AG10803 (cell line): ENCODE measurements at places on chromosomes 3 and 15.
A peak's percentile ranks its signal among the peaks of the same experiment; 100 is the strongest.

GRCh38 chr15:85839643-85840042 is 44.9 kb upstream of the KLHL25 start:
- no peak for DNase-seq

- DNase-seq = no peak
Observed at GRCh38 chr15:82158811-82159210, 103.7 kb downstream of the EFL1 start.

DNA sequence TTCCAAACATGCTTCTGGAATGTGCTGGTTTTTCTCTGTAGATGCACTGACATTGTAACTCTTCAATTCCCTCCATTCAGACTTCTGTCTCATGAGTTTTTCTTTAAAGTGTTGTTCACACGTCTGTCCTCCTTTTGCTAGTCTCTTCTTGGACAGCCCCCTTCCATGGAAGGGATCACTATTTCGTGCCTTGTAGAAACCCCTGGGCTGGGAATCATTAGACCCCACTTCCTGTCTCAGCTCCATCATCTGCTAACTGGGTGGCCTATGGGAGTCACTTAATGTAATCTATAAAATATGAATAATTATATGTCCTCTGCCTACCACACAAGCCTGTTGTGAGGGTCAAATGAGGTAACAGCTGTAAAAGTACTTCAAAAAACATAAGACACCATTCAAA is 110.6 kb downstream of the THSD4 start:
- no peak for DNase-seq

DNA sequence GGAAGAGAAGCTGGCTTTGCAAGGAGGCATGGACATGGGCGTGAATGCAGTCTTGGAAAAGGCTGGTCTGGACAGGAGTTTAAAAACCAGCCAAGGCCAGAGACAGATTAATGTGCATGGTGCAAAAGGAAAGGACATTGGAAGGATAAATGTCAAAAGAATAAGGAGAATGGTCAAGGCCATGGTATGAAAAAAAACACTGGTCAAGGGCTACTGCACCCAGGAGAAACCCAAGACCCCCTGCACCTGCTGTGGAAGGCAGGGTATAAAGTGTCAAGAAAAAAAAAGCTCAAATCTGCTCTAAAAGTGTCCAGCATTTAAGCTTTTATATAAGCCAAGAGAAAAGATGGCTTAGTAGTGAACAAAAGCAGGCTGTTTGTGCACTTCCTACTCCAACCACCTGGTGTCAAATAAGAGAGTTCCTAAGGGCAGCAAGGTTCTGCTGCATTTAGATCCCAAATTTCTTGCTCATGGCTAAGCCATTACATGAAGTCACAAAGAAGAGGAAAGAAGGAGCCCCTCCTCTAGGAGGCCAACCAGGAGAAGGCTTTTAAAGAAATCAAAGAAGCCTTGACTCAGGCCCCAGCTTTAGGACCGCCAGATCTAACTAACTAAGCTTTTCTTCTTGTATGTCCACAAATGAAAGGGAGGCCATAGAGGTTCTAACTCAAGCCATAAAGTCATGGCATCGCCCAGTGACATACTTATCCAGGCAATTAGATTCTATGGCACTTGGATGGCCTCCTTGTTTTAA is 16.9 kb downstream of the CCR4 start:
- DNase-seq = no peak

- DNase-seq = no peak
Observed at GRCh38 chr15:74552773-74553441, 11.9 kb downstream of the ARID3B start.

- peak; percentile 71 for DNase-seq
Observed at GRCh38 chr15:41022487-41023090, 69.3 kb downstream of the CHAC1 start.

DNA sequence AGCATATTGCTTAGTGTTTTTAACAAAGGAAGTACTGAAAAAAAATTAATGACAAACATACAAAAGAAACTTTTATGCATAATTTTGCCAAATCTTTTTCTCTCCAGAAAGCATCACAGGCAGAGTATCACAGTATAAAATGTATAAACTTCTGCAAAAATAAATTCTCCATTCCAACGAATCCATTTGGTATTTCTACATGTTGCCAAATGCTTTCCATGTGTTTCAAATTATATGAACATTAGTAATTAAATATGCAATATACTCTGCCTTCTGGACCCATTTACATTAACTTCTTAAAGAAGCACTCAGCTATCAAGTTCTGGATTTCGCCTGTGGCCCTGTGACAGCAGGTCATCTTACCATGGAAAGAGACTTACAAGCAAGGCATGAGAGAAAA is 189.1 kb upstream of the ALCAM start:
- peak; percentile 30 for DNase-seq

DNA sequence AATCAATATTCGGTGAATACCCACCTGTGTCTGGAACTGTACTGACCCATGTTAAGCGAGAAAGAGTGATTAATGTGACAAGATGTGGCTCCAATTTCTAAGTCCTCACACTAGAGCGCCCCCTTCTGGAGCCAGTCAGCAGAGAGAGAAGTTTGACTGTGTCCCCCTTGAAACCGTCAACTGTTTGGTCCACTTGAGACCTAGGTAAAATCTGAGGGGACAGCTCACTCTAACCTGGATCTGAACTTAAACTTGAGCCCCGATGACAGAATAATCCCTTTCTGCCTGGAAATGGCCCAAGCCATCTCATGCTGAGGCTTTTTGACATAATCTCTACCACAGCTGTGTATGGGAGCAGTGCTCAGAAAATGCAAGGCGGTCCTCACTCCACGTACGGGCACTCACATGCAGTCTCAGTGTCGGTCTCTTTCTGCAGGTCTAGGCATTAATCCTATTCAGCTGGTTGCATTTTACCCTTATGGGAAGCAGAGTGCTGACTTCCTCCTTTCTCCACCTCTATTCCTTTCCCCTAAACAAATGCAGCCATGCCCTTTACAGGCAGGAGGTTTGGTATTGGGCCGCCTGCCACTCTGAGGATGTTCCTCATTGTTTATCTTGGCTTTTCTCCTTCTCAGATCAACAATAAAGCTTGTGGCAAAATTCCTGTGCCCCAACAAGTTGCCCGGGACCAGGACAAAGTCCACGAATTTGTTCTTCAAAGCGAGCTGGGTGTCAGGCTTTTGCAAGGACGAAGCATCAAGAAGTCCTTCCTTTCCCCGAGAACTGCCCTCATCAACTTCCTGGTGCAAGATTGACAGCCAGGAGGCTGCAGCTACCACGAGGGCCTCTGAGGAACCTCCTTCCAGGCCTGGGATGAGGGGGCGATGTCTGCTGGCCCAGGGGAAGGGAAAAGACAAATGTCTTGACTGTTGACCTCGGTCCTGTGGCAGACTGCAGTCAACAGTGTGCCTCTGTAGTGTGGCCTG is 47.5 kb upstream of the LIMD1 start:
- no peak for DNase-seq

GRCh38 chr15:78316283-78317083 is 17.1 kb upstream of the SKIC8 start:
- DNase-seq = no peak
